ENCODE measurements at places on chromosomes 11 and 22. TPM values are rescaled to one million over a fixed set of nuclear protein-coding genes. Genes with fewer than 3 reads are reported as not detected.

The CASP5 gene
- polyA plus RNA-seq, result not detected

The UPB1 gene
- polyA plus RNA-seq, result 1.0 TPM

The PKDREJ gene
- polyA plus RNA-seq, result 0.20 TPM

The MS4A14 gene
- polyA plus RNA-seq, result 0.30 TPM

- no peak for DNase-seq
These were observed 1.1 kb downstream of the EXT2 start for GRCh38 chr11:44096360-44097185.

DNA sequence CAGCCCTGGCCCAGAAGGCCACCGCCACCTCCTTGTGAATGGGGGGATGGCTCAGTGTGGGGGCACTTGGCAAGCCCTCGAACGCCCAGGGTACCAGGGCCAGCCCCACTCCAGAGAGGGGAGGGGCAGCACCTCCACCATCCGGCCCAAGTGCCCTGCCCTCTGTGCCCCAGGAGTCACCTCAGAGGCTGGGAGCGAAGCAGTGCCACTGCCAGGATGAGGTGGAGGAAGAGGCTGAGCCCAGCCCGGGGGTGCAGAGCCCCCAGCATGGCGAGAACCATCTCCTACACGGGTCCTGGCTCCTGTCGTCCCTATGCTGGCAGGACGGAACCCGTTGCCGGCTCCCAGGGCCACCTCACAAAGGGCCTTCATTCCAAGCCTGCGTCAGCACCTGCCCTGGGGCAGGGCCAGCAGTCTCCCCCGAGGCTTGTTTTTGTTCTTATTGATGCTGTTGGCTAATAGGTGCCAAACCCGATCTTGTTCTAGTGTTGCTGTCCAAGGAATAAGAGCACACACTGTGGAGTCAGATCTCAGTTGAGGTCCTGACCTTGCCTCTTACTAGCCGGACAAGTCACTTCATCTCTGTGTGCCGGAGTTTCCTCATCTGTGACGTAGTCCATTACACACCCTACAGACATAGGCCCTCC, at the start of gene FREY1:
Gene FREY1 (minus strand): TSS at position 307 of the 647 bp plus-strand sequence. CDS start 26 bp downstream, at position 281.
- DNase-seq, result no peak

DNA sequence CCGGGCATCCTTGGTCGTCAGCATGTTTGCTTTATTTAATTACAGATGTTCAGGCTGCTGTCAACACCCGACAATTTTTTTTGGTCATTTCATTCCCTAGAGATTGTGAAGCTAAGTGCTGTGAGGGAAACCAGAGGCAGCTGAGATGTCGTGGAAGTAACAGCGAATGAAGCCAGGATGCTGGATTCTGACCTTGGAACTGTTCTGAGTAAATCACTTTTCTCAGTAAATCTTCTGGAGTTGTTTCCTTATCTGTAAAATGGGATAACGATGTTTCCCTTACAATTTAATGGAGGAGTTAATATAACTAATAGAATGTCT, 390 bp upstream of the CKAP5 start:
- no peak for DNase-seq

DNA sequence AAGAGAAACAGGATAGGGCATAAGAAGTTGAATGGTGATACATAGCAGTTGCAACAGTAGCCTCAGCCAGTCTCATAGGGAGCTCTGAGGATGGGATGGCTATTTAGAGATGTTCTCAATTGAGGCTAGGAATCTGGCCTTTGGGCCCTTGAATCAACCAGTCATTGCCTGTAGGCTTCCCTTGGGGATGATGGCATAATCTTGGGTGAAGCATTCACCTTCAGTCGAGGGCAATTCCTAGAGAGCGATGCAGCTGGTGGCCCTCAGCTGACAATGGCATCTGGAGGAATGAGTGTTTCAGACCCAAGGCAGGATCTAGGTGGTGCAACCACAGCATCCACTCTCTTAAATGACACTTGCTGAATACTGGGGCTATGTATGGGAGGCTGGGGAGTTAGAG, 61.0 kb downstream of the CCDC81 start:
- DNase-seq, result no peak

DNA sequence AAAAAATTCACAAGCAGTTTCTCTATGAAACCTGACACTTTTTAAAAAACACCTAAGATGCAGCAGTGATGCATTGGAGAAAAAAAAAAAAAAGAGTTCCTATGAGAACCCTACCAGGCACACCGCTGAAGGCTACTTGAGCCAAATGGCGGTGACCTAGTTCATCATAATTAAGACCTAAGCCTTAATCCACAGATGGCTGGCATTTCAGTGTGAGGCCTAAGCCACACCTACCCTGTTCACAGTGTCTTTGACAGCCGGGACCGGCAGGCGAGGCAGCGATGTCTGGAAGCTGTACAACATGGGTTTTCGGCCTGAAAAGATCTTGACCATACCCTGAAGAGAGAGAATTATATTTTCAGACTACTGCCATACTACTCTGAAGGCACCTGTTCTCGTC, 38.0 kb downstream of the CPT1A start:
- no peak for DNase-seq

- no peak for DNase-seq
These were observed 35.9 kb downstream of the APOL3 start for GRCh38 chr22:36124666-36125065.

- no peak for DNase-seq
These were observed 390.5 kb downstream of the OR4C45 start for GRCh38 chr11:50423208-50423607.

- no peak for DNase-seq
These were observed 238.1 kb upstream of the TENM4 start for GRCh38 chr11:79678780-79679452.

GRCh38 chr11:120057595-120058581, 80.0 kb downstream of the TRIM29 start:
- no peak for DNase-seq

DNA sequence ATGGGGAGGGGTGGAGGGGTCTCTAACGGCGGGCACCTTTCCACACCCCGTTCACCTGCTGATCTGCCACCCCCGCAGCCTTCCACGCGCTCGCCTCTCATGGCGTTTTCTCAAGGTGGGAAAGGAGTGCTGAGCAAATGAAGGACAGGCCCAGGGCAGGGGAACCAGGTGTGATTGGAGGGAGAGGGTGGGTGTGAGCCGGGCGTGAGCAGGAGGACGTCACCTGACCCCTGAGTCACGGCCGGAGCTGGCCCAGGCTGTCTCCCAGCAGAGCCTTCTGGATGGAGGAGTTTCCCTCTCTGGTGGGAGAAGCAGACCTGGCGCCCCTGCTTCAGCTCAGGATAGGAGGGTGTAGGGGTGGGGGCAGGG, 14.0 kb upstream of the ARHGAP8 start:
- DNase-seq, result no peak

DNA sequence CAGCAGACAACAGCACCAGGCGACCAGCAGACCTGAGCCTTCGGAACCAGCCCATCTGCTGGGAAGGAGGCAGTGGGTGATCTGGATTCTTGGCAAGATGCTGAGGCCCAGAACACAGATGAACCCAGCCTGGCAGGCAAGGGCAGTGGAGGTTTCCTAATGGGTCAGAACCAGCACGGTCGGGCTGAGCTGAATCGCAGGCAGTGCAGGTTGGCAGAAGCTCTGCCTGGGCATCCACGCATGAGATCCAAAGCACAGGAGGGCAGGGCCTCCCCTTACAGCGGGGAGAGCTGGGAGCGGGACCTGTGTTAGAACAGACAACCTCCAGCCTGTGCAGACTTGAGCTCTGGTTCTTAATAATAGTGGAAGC, 47.5 kb downstream of the DSCAML1 start:
- DNase-seq, result no peak

DNA sequence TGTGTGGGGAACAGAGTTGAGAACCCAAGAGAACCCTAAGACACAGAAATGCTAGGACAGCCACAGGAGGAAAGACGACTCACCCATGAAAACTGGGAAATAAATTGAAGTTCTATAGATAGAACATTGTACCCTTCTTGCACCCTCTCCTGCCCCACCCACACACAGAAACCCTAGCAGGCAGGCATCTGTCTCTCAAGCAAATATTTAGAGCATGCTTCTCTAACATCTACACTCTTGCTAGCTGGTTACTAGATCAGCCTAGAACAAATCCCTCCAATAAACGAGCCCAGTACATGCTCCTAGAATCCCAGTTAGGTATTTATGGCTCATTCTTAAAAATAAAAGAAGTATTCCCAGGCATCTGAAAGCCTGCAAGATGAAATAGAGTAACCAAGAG, 32.1 kb upstream of the CLPB start:
- no peak for DNase-seq

GRCh38 chr11:2091112-2091746, 48.0 kb downstream of the IGF2 start:
- DNase-seq, result no peak

Measured in left renal pelvis (tissue), 4 donors.